Gastrocnemius medialis (tissue), 4 donors: ENCODE measurements at places on chromosomes 1 and 21. TPM values are rescaled to one million over a fixed set of nuclear protein-coding genes. Genes with fewer than 3 reads are reported as not detected.

GRCh38 chr1:3683992-3684391 is 31.7 kb downstream of the TP73 start:
- no peak for DNase-seq

DNA sequence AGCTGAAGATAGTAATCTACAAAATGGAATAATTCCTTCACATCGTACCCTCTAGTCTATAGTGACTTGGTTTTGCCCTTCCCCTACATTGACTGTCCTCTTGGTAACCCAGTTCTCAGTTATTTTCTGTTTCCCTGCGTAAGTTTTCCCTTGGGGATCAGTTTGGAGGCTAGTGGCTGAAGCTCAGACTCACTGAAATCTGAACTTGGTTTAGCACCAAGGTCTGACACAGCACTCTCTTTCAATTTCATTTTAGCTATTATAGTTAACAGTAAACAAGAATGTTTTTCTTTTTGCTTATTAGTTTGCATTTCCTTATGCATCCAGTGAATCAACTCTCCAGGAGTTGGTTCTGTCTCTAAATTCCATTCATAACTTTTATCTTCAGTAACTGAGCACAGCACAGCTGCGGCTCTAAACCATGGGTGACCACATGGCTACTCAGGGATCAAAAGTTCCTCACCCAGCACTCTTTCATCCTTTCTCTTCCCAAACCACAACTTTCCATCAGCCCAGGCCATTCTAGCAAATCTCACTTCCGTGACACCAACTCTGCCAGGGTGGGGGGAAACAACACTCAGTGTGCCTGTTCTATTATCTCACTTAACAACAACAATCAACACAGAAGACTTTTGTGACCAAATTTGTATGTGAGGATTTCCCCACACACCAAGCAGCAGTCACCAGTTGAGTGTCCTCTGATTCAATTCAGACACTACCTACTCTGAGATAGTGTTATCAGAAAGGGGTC is 17.6 kb upstream of the IFI6 start:
- no peak for DNase-seq

GRCh38 chr1:209651138-209651587 is 1.1 kb downstream of the LAMB3 start:
- no peak for DNase-seq

DNA sequence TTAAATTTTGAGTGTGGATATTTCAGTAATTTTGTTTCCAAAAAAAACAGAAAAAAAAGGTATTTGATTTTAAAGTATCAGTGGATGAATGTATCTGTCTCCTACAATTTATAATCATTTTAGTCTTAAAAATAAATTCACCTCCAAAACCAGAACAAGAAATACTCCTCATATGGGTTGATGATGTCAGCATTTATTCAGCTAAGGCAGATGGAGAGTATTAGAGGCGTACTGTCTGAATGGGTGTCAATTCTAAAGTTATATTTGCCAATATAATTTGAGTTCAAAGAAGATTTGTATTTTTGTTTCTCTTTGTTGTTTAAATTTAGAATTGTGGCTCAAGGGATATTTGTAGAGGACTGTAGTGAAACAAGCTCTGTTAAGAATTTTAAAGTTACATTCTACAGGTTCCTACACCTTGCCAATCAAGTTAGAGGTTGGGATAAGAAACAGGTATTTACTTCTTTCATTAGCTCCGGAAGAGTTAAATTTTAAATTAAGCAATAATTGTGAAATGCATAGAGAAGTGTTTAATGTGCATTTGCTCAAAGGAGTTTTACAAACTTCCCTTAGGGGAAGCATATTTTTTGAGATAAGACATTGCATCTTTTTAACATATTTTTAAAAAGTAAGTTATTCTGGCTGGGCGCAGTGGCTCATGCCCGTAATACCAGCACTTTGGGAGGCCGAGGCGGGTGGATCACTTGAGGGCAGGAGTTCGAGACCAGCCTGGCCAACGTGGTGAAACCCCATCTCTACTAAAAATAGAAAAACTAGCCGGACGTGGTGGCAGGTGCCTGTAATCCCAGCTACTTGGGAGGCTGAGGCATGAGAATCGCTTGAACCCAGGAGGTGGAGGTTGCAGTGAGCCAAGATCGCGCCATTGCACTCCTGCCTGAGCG is 1.2 kb downstream of the PLA2G4A start:
- DNase-seq = no peak

DNA sequence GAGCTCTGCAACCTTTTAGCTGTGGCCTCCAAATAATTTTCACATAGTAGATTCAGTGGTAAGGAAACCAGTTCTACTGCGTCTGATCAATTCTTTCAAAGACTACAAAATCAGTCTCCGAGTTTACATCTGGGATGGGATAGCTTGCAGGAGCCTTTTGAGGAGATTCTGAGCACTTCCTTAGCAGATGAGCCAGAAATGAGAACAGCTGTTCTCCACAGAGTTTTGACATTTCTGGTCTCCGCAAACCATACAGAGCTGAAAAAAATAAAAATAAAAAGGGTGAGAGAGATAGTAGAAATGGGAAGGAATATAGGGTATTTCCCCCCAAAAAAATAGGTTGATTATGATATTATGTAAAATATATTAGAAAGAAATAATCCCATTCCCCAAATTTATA is 119.3 kb downstream of the LYPLAL1 start:
- DNase-seq = no peak

DNA sequence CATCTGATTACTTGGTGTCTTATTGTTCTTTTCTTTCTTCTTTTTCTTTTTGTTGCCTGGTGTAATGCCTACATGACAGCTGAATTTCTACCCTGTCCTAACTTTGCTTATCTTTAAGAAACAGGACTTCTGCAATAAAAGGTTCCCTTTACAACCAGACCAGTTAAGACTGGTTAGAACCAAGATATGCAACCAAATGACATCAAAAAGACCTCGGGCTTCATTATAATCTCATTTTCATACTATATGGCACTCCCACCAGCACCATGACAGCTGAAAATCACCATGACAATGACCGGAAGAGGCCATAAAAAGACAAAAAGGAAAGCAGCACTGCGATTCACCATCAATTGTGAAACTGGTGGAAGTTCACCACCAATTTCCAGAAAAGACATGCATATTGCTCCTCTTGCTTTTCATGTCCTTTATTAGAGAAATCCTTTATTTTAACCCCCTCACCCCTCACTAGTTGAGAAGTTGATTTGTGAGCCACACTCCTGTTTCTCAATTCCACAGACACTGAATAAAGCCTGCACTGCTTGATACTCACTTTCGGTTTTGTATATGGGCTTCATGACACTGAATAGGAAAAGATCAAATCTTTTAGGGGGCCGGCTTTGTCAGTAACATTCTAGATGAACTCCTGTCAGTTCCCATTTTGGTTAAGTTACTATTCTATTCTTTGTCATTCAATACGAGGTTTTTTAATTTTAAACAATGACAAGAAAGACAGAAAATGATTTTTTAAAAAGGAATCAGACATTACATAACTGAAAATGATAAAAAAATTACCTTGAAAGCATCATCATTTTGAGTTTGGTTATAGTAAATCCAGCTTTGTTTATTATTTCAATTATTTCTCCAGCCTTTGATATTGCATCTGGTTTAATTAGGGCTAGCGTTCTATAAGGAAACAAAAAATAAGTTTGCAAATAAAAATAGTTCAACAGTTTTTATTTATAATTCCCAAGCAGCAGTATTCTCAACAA is 58.1 kb downstream of the NME7 start:
- DNase-seq = no peak

DNA sequence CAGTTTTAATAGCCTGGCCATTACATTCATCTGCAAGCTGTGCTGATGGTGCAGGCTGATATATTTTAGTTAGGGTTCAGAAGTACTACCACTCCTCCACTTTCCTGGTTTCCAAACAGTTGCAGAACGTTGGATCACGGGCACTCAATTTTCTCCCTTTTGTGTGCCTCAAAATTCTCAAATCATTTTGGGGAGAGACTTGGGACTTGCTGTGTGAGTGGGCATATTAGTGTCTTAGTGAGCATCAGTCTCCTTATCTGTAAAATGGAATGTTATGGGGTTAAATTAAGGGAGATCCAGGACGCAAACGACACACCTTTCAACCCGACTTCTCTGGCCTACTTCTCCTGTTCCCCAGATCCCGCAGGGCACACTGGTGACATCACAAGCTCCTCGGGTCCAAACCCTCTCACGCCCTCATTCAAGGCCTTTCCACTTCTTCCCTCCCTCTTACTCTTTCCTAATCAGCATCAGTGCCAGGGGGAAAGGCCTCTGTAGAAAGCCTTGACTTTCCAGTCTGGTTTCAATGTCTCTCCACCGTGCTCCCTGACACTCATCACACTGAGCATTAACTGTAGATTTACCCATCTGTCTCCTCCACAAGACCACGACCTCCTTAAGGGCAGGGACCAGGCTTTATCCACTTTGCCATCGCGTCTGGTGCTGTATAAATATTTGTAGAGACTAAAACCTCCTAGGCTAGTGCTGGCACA is 1.2 kb downstream of the PIGP start:
- peak; percentile 76 for DNase-seq

- no peak for DNase-seq
These were observed 29.8 kb upstream of the BARHL2 start for GRCh38 chr1:90746857-90747256.

Gene MYOG
- total RNA-seq = 95.0 TPM

Gene OPRD1
- 0.24 TPM for total RNA-seq

Gene VASH2
- not detected for total RNA-seq

Gene MFSD2A
- not detected for total RNA-seq
